ENCODE measurements at places on chromosomes 6 and 20.

GRCh38 chr6:14880677-14881076 lies 365.2 kb upstream of the JARID2 start:
- no peak for DNase-seq

DNA sequence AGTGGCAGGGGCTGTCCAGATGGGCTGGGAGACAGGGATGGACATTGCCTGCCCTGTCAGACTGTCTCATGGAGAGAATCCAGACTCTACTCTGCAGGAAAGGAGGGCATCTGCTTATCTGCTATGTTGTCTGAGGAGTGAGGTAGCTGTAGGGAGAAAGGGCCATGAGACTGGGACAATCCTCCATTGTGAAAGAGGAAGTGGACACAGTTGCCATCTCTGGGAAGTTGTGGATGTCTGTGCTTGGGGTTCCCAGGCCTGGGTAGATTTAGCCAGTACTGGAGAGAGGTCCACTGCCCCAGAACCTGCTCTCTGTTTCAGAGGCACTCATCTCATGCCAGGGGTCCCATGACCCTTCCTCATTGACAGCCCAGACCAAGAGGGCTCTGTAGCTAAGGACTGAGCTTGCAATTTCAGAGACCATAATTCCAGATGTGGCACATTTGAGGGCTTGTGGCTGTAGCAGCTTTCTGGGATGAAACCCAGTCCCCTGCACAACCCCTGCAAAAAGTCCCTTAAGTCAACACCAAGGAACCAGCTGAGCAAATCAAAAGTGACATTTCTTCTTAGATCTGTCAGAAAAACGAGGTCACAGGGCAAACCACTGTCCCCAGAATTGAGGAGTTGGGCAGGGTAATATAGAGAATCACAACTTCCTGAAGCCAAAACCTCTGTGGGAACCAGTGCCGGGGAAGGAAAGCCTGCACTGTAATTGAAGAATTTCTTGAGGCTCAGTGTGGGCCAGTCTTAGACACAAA lies 4.1 kb upstream of the SIRPG start:
- no peak for DNase-seq

DNA sequence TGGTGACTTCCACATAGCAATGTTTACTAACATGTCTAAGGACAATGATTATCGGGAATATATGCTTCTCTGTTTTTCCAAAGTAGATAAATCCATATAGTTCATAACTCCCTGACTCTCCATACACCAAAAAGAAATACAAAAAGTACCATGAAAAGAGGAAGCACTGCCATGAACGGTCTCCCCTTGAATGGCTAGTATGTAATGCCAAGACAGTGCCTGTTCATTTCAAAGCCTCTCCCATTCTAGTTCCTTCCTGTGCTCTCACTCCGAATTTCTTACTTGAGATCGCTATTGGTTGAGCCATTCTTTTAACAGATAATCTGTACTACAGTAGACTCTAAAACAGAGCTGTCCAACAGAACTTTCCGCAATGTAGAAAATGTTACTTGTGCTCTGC lies 54.8 kb upstream of the EDN1 start:
- DNase-seq, result no peak

DNA sequence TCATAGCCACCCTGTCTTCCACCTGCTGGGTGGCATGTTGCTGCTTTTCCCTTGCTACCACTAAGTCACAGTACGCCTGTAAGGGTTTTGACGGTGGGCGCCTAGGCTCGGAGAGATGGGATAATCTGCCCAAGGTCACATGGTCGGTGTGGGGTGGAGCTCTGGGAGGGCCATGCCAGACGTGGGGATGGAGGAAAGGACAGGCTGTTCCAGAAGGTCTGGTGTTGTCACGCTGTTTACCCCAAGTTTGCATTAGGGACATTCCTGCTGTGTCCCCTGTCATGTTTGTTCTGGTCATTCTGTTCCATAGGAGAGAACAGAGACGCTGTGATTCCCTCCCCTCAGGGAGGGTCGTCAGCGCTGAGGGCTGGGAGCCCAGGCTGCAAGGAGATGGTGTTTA lies 16.1 kb downstream of the IP6K3 start:
- DNase-seq, result no peak

DNA sequence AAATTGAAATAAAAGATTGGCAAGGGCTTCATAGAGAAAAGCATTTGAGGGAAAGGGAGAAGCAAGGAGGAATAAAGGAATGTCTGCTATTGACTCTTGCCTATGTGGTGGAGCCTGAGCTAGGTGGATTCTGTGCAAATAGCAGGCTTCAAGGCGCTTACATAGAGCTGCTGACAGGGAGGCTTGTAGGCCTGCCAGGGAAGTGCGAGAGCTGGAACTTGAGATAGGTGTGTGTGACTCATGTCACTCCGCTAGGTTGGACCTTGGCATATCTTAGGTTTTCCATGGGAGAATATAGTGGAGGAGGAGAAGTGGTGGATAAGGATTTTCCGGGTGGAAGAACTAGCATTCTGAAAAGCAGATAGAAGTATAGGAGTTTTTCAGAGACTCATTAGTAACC lies 14.0 kb downstream of the SNRNP48 start:
- DNase-seq, result no peak

Data from activated naive CD4-positive, alpha-beta T cell (primary cell).